ENCODE measurements at places on chromosomes 7 and 10.
A peak's percentile ranks its signal among the peaks of the same experiment; 100 is the strongest.

DNA sequence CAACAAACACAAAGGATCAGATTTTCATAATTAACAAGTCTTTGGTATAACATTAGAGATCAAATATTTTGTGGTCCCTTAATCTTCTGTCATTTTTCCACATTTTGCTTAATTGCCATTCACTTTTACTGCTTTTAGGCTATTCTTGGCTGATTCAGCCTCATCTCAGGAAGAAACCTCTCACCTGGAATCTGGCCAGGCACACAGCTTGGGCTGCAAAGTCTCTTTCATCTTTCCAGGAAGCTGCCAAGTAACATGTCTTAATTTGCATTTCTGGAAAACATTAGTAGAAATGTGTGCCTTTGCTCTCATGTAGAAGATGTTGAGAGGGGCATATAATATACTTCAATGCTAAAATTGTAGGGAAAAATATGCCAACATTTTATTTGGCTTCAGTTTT is 174.2 kb upstream of the STEAP4 start:
- DNase-seq = no peak

GRCh38 chr7:137015015-137015414 is 146.6 kb downstream of the CHRM2 start:
- no peak for DNase-seq

DNA sequence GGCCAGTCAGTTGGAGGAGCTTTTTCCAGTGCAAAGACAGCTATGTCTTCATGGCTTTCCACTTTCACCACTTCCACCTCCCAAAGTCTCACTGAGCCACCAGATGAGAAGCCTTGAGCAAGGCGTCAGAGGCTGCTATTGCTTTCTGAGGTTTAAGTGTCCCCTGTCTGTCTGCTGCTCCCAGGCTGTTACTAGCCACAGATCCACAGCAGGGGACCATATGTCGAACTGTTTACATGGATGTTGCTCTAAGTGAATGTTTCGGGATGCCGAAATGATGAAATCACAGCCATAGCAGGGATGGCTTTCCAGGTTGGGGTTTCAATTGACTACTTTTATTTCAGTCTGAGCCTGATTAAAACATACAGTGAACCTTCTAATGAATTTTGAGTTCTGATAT is 88.5 kb downstream of the AVL9 start:
- no peak for DNase-seq

DNA sequence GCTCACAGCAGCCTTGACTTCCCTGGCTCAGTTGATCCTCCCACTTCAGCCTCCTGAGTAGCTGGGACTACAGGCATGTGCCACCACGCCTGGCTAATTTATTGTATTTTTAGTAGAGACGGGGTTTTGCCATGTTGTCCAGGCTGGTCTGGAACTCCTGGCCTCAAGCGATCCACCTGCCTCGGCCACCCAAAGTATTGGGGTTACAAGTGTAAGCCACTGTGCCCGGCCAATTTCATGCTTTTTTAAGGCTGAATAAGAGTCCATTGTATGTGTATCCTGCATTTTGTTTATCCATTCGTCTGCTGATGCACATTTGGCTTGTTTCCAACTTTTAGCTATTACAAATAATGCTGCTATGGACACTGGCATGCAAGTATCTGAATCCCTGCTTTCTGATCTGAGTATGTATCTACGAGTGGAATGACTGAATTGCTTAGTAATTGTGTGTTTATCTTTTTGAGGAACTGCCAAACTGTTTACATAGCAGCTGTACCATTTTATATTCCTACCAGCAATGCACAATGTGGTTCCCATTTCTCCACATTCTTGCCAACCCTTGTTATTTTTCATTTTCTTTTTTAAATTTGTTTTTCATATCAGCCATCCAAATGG is 37.3 kb upstream of the TPST1 start:
- no peak for DNase-seq

DNA sequence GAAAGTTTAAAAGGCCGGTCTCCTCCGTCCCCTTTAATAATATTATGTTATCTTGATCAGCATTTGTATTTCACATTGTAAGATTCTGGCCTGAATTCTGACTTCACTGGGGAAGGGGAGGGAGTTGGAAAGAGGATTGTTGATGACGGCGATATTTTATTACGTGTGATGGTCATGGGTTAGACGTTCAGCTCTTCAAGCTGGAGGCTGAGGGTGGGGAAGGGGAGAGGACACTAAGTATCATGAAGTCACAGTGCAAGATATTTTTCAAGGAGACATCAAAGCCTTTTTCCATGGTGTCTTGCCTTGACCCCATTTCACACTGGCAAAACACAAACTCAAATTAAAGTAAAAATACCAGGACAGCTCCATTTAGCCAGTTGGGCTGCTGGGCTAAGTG is 126.7 kb downstream of the WDR11 start:
- no peak for DNase-seq

GRCh38 chr7:71937840-71938371 is 474.2 kb downstream of the CALN1 start:
- DNase-seq = no peak

GRCh38 chr10:128969551-128969950 is 497.5 kb upstream of the MGMT start:
- no peak for DNase-seq

DNA sequence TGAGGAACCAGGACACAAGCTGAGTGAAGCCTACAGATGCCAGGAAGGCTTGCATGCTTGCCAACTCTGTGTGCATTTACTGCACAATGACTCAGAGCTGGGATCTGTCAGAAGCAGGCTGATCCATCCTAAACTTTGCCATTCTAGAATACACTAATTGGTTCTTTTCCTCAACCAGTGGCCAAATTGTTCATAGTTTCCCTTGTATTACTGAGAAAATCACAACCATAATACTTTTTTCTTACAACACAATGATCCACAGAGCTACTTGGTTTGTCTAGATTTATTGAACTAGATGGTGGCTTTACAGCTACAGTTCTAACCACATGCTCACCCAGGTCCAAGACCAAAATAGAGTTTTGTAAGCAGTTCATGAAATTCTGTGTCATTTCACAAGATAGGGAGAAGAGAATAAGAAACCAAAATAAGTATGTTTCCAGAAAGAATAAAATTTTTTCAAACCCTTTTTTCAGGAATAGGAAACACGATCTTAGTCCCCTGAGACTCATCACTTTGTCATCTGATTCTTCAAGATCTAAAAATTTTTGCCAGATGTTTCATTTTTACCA is 21.0 kb upstream of the LRRC17 start:
- DNase-seq = no peak

DNA sequence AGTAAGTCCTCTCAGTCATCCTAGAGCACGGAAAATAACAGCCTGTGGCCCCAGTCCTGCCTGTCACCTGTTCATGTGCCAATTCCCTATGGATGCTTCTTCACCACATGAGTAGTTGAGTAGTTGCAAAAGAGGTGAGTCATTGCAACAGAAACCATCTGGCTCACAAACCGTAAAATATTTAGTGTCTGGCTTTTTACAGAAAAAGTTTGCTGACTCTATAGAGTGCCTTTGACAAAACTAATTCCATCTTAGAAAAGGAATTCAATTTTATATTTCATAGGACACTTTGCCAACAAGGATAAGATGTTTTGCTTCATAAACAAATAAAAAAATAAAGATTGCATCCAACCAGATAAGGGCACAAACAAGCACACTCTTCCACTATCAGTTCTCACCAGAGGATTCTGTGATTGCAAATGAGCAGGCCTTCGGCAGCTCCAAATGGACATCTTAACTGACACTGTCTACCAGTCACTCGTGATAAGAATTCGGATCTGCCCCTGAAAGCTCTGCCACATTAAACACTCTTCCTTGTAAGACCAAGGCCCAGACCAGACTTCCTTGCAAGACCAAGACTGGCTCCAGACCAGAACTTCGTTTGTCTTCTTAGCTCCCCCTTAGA is 242.7 kb upstream of the SEMA3C start:
- DNase-seq = no peak

DNA sequence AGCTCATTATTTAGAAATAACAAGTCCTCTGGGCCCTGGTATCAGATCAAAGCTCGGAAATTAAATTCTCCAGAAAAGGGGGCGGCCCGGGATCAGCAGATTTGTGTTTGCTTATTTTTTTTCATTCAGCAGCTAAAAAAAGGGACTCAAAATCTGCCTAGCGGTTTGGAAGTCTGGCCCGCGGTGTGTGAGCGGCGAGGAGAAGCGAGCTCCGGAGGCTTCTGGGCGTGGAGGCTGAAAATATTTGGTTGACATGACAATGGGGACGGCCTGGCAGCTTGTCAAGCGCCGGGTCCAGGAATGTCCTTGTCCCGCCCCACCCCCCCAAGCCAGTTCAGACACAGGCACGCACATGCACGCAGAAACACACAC is 43.4 kb downstream of the FOXL3 start:
- DNase-seq = no peak

DNA sequence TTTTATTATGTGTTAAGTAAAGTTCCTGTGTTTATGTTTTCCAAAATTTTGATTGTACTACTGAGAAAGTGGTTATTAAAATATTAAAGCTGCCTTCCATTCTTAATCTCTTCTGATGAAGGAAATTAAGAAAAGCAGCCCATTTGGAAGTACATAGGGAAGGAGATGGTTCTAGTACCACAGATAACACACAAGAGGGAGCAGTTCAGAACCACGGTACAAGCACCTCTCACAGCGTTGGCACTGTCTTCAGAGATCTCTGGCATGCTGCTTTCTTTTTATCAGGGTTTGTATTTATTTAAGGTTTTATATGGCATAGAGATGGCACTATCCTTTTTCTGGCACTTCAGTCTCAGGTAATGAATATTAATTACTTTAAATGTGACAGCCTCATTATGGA is 111.6 kb downstream of the PHTF2 start:
- no peak for DNase-seq

GRCh38 chr7:70303309-70303708 is 705.0 kb downstream of the AUTS2 start:
- DNase-seq = no peak

GRCh38 chr7:119908948-119909347 is 364.0 kb upstream of the KCND2 start:
- no peak for DNase-seq

DNA sequence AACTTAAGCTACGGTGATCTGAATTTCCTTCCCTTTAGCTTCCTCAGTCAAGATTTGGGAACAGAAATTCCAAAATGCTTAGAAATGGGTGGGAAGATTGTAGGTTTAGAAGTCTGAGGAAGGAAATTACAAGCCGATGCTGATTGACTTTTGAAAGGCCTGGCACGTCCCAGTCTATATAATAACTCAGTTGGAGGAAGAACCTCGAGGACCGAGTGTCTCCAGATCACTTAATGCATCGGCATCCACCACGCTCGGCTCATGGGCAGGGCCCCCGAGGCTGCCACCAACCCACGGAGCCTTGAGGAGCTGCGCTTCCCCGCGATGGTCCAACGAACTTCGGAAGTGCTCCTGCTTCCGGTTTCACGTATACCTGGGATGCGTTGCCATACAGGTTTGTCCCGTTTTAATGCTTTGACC is 10.4 kb upstream of the SP8 start:
- DNase-seq = no peak

- no peak for DNase-seq
Observed at GRCh38 chr10:107880185-107880584, 715.7 kb upstream of the SORCS1 start.

- no peak for DNase-seq
Observed at GRCh38 chr10:62073429-62073828, 171.9 kb downstream of the ARID5B start.

- DNase-seq = no peak
Observed at GRCh38 chr7:16399265-16399831, 22.0 kb downstream of the CRPPA start.

- no peak for DNase-seq
Observed at GRCh38 chr7:20217193-20217948, at the start of gene MACC1. Gene MACC1, minus strand, starts transcription at chr7:20217384. Its CDS starts 55,522 bp downstream, at chr7:20161862.

- no peak for DNase-seq
Observed at GRCh38 chr10:77911535-77912123, 14.9 kb downstream of the DLG5 start.

GRCh38 chr7:80724249-80724871 is 85.9 kb downstream of the CD36 start:
- no peak for DNase-seq

GRCh38 chr10:48364659-48365405 is 58.4 kb downstream of the MAPK8 start:
- DNase-seq = no peak

DNA sequence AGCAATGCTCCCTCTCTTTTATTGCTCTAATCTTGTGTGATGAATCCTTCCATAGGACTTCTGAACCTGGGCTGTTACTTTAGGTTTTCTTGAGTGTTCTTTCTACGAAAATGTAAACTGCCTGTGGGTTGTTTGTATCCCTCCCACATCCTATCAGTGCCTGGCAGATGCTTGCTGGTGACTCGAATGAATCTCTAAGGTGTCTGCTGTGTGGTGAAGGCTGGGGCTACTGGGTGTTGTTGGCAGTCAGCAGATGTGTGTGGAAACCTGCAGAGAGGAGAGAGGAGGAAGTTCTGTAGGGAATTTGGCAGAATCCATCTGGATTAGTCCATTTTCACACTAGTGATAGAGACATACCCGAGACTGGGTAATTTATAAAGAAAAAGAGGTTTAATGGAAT is 639.4 kb downstream of the CALN1 start:
- DNase-seq = no peak

- DNase-seq = no peak
Observed at GRCh38 chr7:100879685-100880261, 4.9 kb downstream of the SRRT start.

GRCh38 chr7:140029072-140029471 is 33.7 kb downstream of the PARP12 start:
- DNase-seq = no peak

DNA sequence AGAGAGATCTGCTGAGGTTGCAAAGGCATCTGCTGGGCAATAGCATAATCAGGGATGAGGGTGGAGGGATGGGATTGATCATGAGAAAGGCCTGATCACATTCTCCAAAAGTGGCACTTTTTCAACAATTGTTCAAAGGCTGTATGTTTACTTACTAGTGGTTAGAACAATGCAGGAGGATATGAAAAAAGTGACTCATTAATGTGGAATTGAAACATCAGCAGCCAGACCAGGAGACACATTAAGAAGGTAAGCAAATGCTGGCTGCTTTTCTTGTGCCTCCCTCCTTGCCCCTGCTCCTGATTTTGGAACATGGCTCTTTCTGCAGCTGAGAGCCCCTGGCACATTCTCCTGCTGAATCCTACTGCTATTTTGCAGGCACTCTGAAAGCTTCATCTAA is 63.5 kb downstream of the FAM204A start:
- no peak for DNase-seq

- no peak for DNase-seq
Observed at GRCh38 chr10:69220041-69220451, at the start of gene HKDC1. Gene HKDC1, plus strand, starts transcription at chr10:69220332. Its CDS starts 104 bp downstream, at chr10:69220436.

DNA sequence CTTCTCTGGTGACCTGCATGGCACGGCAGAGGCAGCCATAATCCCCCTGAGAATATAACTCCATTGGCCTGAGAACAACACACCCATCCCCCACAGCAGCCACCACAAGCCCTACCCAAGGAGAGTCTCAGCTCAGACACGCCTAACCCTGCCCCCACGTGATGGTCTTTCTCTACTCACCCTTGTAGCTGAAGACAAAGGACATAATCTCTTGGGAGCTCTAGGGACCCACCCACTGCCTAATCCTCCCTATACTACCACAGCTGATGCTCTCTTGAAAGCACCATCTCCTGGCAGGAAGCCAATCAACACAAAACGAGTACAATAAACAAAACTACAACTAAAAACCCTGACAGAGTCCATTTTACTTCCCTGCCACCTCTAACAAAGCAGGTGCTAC is 30.7 kb upstream of the HPSE2 start:
- DNase-seq = no peak

- DNase-seq = no peak
Observed at GRCh38 chr7:34277803-34278199, 372.5 kb downstream of the BMPER start.

GRCh38 chr10:122140941-122141623 is 130.0 kb upstream of the BTBD16 start:
- no peak for DNase-seq

- DNase-seq = peak; percentile 20
Observed at GRCh38 chr10:49761789-49762565, at the start of gene OGDHL. Gene OGDHL, minus strand, starts transcription at chr10:49762323. Its CDS starts 3,731 bp downstream, at chr10:49758592.

Measured in stimulated activated CD4-positive, alpha-beta T cell treated with anti-CD3 and anti-CD28 coated beads, TNF-alpha, amount 100 ng/mL, for 48 hours (primary cell).